ENCODE measurements at places on chromosomes 16 and 17. TPM values are rescaled to one million over a fixed set of nuclear protein-coding genes. Genes with fewer than 3 reads are reported as not detected.

DNA sequence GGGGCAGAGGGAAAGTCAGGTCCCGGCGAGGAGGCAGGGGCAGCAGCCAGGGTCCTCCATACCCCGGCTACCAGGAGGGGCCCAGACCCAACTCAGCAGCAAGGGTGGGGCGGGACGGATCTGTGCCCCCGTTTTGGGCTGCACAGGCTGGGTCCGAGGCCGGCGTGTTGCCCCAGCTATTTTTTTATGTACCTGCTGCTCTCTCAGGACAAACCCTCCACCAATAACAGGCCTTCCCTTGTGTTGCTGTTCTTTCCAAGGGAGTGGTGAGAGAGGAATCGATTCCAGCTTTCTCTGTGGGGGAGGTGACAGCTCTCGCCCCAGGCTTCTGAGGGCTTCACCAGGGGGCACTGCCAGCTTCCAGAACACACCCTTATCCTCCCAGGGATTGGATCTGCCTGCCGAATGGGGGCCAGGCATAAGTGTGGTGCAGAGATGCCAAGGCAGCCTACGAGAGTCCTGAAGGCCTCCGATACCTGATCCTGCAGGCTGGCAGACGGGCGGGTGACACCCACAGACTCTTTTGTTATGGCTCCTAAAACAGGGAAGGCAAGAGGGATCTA lies 22.3 kb downstream of the RTN4RL1 start:
- no peaks in the 10 kb centered on the region for H3K27me3 ChIP-seq
- H3K27ac ChIP-seq: peak overlapping the region; percentile 78
- H3K36me3 ChIP-seq: peaks cover 7% of the 10 kb centered on the region
- peak; percentile 26 for DNase-seq
- H3K4me1 ChIP-seq: peaks cover 24% of the 10 kb centered on the region
- H3K4me3 ChIP-seq: no peak overlapping the region

DNA sequence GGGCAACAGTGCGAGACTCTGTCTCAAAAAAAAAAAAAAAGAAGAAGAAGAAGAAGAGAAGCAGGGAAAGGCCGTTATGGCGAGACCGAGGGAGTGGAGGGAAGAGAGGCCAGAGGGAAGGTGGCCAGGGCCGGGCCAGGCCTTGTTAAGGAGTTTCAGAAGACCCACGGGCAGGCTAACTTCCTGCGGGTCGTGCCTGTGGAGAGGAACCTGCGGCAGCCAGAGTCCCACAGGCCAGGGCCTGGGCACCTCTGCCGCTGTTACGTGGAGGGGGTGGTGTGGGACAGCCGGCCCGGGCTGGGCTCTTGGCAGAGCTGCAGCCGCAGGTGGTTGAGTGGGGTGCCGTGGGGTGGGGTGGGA lies 5.4 kb downstream of the WDR81 start:
- H3K4me3 ChIP-seq: no peak overlapping the region
- no peak overlapping the region for H3K27ac ChIP-seq
- H3K27me3 ChIP-seq: no peaks in the 10 kb centered on the region
- H3K36me3 ChIP-seq: peaks cover 6% of the 10 kb centered on the region
- no peak for DNase-seq

DNA sequence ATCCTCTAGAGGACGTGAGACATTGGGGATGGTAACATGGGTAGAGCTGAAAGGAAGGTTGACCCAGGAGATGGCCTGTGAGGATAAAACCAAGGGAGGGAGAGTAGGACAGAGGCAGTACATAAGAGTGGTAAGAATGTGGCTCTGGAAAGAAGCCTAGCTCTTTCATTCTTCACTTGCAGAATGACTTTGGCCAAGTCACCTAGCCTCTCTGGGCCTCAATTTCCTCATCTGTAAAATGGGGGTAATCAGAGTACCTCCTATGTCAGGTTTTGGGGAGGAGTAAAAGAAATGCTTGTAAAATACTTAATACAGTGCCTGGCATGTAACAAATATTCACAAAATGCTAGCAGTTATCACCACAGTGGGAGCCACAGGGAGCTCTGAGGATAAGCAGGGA lies 6.9 kb downstream of the KDM6B start:
- peaks cover 50% of the 10 kb centered on the region for H3K4me1 ChIP-seq
- no peak for DNase-seq
- H3K27me3 ChIP-seq: no peaks in the 10 kb centered on the region
- H3K27ac ChIP-seq: peak overlapping the region; percentile 97
- H3K4me3 ChIP-seq: peak overlapping the region; percentile 96

- H3K4me3 ChIP-seq: no peak overlapping the region
- H3K4me1 ChIP-seq: no peaks in the 10 kb centered on the region
- no peaks in the 10 kb centered on the region for H3K27me3 ChIP-seq
- peaks cover 5% of the 10 kb centered on the region for H3K36me3 ChIP-seq
- no peak overlapping the region for H3K27ac ChIP-seq
Measured at GRCh38 chr17:30854146-30854545, 22.4 kb downstream of the ATAD5 start.

TTYH2 gene
- total RNA-seq: 0.28 TPM

C16orf90 gene
- total RNA-seq: not detected
